LoVo (cell line): ENCODE measurements at places on chromosomes 1 and 21.
A peak's percentile ranks its signal among the peaks of the same experiment; 100 is the strongest.

GRCh38 chr21:41631564-41632461, 123.9 kb upstream of the TMPRSS2 start:
- peak; percentile 84 for DNase-seq

DNA sequence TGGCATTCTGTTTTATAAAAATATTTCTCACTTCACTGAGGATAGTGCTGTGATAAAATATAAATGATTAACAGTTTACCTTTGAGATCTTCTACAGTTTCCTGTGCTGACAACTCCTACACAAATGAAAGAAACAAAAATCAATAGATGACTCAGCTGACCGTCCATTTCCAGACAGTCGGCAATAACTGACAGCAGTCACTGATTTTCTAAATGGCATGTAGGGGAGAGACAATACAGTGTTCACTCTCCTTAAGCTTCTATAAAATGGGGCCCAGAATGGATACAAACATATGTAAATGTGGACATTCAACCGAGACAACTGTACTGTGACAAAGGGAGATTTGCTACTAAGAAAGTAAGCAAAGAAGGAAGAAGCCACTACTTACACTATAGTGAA, 34.3 kb downstream of the PCNX2 start:
- no peak for DNase-seq

GRCh38 chr1:71521655-71522264, 440.9 kb upstream of the ZRANB2 start:
- DNase-seq = peak; percentile 27

GRCh38 chr1:30385246-30385995, 338.0 kb downstream of the MATN1 start:
- DNase-seq = no peak

- no peak for DNase-seq
These were observed 284.8 kb downstream of the HLX start for GRCh38 chr1:221164029-221164428.

GRCh38 chr1:226009650-226010044, 10.5 kb upstream of the SDE2 start:
- no peak for DNase-seq

DNA sequence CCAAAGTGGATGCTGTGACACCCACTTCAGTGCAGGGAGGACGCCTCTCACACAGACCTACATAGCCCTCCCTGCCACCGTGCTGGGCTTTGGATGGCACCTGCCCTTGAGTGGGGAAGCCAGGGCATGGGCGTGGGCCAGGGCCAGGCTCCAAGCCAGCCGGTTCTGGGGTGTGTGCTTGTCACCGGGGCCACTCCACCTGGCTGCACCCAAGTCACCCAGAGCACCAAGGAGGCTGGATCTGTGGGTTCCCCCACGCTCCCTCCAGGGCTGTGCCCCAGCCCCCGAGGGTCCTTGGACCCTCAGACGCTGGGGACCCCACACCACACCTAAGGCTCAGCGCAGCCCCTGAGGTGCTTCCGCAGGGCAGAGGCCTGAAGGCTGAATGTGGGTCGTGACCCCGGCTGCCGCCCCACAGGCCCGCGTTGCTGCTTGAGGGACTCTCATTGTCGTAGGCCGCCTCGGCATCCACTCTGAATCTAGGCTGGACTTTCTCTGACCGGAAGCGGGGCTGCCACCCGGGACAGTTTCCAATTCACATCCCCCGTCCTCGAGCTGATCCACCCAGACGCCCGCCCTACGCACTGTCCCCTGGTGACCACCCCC, 1.5 kb downstream of the MXRA8 start:
- no peak for DNase-seq

DNA sequence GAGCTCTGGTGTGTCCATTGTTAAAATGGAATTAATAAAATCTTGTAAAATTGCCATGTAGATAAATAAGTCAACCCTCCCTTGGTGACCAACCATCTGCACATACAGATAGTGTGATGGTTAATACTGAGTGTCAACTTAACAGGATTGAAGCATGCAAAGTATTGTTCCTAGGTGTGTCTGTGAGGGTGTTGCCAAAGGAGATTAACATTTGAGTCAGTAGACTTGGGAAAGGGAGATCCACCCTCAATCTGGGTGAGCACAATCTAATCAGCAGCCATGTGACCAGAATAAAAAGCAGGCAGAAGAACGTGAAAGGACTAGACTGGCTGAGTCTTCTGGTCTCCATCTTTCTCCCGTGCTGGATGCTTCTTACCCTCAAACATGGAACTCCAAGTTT, 174.8 kb downstream of the LTN1 start:
- no peak for DNase-seq

- DNase-seq = no peak
These were observed 75.9 kb downstream of the LRRC8C start for GRCh38 chr1:89708751-89709375.

DNA sequence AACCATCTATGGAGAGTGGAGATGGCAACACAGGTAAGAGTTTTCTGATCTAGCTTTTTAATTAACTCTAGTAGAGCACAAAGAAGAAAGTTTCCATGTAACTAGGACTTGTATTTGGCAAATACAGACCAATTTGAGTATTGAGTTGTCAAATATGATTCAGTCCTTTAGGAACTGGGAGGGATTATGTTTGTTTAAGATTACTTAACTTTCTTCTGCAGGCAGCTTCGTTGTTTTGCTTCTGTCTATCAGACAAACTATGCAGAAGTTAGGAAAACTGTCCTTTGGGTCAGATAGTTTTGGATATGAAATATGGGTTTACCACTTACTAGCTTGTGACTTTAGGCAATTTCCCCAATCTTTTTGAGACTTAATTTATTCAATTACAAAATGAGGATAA, 111.8 kb downstream of the POU2F1 start:
- no peak for DNase-seq

DNA sequence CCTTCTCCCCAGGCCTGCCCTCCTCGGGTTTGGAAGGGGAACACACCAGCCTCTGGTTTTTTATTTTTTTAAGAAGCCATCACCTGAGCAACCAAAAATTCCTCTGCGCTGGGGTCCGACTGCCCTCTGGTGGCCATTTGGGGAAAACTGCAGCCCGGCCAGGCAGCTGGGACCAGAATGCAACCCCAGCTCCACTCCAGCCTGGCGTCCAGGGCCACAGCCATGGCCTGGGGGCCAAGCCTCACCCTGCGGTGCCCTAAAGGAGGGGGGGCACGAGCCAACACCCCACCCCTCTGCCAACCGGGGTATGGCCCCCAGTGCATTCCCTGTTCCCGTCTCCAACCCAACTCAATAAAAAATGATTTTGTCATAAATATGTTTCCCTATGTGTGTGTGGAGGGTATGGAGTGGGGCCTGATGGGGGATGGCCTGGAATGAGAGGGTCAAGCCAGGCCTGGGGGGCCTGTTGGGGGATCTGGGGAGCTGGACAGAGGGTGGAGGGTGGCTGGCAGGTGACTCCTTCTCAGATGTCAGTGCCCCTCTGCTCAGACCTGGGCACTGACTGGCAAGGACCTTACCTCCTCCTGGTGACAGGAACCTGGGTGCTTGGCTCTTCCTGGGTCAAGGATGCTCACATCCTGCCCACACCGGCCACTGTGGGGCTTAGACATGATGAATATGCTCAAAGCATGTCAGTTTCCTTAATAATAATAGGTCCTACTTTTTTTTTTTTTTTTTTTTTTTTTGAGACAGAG, 3.2 kb downstream of the GPR3 start:
- DNase-seq = peak; percentile 66

GRCh38 chr21:16594191-16594590, 864.4 kb downstream of the USP25 start:
- DNase-seq = no peak

DNA sequence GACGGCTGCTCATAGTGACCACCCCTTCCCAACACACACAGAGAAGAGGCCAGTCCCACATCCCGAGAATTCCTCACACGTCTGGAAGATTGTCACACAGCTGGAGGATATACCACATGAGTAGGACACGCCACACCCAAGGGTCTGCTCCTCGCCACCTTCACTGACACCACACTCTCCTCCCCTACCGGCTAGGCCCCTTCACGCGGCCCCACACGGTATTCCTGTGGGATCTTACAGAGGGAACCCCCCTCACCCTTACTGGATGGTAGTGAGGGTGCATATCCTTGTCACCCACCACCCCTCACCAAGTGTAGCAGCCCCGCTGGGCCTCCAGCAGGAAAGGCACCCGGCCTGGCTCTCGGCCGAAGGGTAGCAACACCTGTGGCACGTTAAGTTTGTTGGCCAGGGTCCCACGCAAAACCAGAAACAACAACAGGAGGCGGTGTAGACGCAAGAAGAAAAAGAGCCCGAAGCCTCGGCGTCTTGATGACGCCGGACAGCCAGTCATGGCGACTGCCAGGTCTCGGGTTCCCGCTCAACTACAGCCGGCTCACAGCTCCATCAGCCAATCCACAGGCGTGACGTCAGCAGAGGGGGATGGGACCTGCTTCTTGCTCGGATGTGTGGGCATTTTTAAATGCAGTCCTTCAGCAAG, at the start of gene NUP210L:
Gene NUP210L (minus strand): TSS at position 540 of the 658 bp plus-strand sequence.
- DNase-seq = no peak

DNA sequence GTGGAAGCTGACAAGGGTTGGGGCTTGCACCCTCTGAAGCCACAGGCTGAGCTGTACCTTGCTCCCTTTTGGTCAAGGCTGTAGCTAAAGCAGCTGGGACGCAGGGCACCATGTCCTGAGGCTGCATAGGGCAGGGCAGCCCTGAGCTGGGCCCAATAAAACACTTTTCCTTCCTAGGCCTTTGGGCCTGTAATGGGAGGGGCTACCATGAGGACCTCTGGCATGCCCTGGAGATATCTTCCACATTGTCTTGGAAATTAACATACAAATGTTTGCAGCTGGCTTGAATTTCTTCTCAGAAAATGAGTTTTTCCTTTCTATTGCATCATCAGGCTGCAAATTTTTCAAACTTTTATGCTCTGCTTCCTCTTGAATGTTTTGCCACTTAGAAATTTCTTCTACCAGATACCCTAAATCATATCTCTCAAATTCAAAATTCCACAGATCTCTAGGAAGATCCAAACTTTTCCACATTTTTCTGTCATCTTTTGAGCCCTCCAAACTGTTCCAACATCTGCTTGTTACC, 32.9 kb upstream of the TTLL7 start:
- no peak for DNase-seq

GRCh38 chr1:203369666-203370065, 18.7 kb upstream of the FMOD start:
- DNase-seq = no peak

DNA sequence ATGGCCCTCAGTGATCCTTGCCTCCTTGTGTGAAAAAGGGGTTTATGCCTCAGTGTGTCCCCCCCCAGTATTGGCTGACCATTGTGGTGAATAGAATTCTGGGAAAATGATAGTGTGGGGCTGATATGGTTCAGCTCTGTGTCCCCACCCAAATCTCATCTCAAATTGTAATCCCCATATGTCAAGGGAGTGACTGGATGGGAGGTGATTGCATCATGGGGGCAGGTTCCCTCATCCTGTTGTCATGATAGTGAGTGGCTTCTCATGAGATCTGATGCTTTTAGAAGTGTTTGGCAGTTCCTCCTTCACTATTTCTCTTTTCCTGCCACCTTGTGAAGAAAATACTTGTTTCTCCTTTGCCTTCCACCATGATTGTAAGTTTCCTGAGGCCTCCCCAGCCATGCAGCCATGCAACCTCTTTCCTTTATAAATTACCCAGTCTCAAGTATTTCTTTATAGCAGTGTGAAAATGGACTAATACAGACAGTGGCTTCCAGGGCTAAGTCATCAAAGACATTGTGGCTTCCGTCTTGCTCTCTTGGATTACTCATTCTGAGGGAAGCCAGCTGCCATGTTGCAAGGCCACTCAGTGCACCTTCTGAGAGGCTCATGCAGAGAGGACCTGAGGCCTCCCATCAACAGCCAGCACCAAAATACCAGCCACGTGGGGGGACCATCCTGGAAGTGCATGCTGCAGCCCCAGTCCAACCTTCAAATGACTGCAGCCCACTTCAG, 40.6 kb upstream of the SOD1 start:
- no peak for DNase-seq

GRCh38 chr21:46442938-46443337, 15.8 kb upstream of the DIP2A start:
- DNase-seq = no peak

DNA sequence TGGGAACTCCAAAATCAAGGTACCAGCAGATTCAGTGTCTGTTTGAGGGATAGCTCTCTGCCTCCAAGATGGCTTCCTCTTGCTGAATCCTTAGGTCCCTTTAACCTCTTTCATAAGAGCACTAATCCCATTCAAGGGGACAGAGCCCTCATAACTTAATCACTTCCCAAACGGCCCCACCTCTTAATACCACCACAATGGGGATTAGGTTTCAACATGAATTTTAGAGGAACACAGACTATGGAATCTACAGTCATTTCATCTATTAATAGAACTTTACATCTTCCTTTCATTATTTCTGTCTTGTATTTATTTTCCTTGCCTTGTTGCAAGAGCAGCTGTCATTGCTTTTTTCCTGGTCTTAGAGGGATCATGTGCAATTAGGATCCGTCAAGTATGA, 30.3 kb downstream of the HOOK1 start:
- DNase-seq = no peak

DNA sequence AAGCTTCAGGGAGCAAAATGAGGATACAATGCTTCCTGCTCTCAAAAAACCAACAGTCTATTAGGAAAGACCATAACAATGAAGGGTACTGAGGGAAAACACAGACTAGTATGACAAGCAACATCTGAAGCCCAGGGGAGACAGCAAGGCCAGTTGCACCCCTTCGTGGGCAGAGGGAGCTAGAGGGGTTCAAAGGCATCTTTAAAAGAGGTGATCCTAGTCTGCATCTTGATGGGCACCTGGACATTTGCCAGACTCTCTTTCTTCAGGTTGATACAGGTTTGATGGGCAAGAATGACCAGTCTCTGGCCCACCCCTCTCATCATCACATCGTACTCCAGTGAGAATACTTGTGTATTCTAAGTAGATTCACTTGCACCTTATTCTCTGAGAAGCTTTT, 177.7 kb downstream of the VAV3 start:
- DNase-seq = no peak

GRCh38 chr1:240888039-240888786, 276.3 kb upstream of the GREM2 start:
- peak; percentile 36 for DNase-seq

DNA sequence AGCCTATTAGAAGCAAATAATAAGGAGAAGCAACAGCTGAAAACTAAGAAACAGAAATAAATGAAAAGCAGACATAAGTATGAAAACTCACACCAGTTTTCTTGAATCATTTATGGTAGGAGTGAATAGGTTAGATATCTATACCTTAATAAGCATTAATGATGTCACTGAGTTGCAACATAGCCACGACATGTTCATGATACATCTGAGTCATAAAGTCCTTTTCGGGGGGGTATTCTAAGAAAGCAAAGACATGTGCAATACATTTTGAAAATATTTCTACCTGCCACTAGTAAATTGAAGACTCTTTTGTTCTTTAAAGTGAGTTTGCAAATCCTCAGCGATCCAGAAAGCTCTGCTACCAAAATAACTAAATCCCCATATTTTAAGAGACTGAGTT, 7.2 kb downstream of the CD34 start:
- no peak for DNase-seq
